H1 (cell line): ENCODE measurements at places on chromosomes 13 and 19. TPM values are rescaled to one million over a fixed set of nuclear protein-coding genes. Genes with fewer than 3 reads are reported as not detected.

The S1PR5 gene
- polyA plus RNA-seq, result 2.4 and 3.6 TPM in 2 replicates

The PLPPR3 gene
- polyA plus RNA-seq, result 76.4 and 109 TPM in 2 replicates

The RXFP2 gene
- not detected in 2 replicates for polyA plus RNA-seq

The LPAR6 gene
- 0.24 and 0.50 TPM in 2 replicates for polyA plus RNA-seq

The ZFP82 gene
- 2.7 and 4.8 TPM in 2 replicates for polyA plus RNA-seq

The FGF21 gene
- polyA plus RNA-seq, result 0.80 and 2.2 TPM in 2 replicates

The CEACAM7 gene
- polyA plus RNA-seq, result not detected in 2 replicates

The KLK2 gene
- polyA plus RNA-seq, result 0.20 and 0.36 TPM in 2 replicates

The METTL21C gene
- polyA plus RNA-seq, result not detected in 2 replicates

The ZNF792 gene
- polyA plus RNA-seq, result 1.9 and 2.5 TPM in 2 replicates
